NCI-H187 treated with DMSO at 0.1 percent for 48 hours (cell line): ENCODE measurements at places on chromosomes 2 and 18.

GRCh38 chr2:201730651-201731285 lies 32.3 kb upstream of the MPP4 start:
- DNase-seq: no peak

GRCh38 chr2:145691659-145692058 lies 1171.7 kb upstream of the ZEB2 start:
- DNase-seq: no peak

DNA sequence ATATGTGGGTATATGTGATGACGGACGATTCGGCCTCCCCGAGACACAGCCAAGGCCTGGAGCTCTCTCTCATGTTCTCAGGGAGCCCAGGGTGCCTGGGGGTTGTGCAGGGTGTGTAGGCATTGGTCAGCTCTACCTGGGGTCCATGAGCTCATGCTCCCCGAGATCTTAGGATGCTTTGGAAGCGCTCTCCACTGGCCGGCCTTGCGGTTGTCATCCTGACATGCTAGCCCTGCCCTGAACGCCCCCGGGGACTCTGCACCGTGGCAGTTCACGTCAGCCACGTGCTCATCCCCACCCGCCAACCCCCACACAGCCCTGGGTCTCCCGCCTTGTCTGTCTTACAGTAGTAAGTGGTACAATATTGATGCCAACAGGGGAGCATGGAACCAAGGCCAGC lies 67.8 kb downstream of the RTP5 start:
- no peak for DNase-seq

DNA sequence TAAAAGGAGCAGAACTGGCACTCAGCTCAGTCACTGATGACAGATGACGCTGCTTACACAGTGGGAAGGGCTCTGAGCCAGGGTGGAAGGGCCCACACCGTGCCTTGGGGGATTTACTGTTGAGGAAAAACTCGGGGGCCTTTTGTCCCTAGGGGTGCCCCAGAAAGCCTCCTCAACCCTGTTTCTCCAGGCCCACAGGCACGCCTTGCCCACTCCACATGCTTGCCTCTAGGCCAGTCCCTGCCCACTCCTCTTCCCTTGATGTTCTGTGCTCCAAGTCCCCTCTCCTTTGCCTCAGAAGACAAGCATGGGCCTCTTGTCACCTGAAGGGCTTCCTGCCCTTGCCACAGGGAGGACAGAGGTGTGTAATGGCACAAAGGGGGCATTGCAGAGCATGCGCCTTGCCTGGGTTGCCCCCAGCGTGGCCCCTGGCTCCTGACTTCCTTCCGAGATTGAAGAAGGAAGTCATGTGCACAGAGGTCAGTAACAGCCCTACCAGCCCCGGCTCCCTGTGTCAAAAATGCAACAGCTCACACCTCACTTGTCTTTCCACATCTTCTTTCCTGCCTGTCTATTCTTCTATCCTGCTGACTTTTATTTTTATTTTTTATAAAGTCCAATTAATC lies 65.1 kb downstream of the LIPG start:
- no peak for DNase-seq

- DNase-seq: no peak
These were observed 6.2 kb downstream of the IMPA2 start for GRCh38 chr18:11987527-11987926.

GRCh38 chr2:173598525-173598924 lies 243.9 kb downstream of the CDCA7 start:
- no peak for DNase-seq

GRCh38 chr2:9634133-9634532 lies 3.3 kb upstream of the YWHAQ start:
- DNase-seq: no peak

DNA sequence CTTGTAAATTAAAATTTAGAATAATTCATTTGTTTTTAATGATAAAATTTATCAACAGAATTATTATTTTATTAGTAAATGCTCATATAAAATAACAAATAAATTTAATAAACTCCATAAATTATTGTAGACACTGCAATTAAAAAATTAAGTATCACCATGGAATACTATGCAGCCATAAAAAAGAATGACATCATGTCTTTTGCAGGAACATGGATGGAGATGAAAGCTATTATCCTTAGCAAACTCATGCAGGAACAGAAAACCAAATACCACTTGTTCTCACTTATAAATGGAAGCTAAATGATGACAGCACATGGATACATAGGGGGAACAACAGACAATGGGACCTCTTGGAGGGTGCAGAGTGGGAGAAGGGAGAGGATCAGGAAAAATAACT lies 29.7 kb upstream of the DSG3 start:
- DNase-seq: no peak

DNA sequence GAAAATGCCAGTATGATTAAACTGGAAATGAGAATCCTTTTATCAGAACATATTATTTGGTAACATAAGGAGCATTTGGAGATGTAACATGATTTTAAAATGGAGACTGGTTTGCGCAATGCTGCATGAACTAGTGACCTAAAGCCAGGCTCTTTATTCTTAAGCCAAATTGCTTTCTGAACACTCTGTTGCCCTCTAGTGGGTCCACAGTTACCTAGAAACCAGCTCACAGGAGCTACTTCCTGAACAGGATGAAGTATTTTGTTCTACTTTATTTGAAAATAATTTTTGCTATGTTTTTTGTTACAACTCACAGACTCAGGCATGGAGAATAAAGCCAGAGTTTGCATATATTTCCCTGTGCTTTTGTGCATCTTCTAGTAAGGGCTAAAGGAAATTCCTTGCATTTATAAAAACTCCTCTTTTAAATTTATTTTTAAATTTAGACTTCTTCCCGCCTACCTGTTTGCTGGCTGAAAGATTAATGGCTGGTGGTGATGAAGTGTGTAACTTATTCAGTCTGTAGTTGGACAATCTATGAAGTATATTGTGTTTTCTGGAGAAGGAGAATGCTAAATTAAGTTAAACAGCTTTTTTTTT lies 146.7 kb downstream of the PARD3B start:
- no peak for DNase-seq

DNA sequence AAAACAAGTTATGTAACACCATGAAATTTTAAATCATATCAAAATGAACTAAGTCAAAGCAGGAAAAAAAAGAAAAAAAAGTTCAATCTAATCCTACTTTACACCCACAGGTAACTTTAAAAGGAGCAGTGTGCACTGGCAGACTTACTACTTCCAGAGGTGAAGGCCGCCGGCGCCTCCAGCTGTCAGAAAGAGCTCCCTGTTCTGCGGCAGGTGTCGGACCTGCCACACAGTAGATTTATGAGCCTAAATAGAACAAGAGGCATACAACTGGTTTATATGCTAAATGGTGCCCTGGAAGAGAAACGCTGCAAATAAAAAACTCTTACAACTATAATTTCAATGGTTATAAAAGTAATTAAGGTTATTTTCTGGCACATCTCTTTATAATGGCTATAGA lies 23.1 kb upstream of the PNO1 start:
- no peak for DNase-seq

GRCh38 chr18:56645415-56646016 lies 5.6 kb upstream of the WDR7 start:
- no peak for DNase-seq

DNA sequence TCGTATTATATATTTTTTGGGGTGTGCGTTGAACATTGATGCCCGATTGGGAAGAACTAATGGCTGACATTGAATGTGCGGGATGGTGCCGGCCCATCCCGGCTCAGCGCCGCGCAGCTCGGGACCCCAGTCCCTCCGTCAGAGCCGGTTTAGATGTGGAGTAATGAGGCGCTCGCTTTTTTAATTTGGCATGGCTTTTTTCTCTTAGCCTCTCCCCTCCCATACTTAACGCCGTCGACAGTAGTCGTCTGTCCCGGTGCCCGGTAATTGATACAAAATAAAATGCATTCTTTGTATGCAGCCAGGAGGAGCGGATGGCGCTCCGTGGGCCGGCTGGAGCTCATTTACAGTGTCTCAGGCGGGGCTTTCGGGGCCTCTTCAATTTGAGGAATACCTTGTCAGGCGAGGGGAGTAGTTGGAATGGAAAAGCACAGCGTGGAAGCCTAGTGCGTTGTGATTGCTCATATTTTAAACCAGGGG lies 209.2 kb downstream of the GBX2 start:
- no peak for DNase-seq

DNA sequence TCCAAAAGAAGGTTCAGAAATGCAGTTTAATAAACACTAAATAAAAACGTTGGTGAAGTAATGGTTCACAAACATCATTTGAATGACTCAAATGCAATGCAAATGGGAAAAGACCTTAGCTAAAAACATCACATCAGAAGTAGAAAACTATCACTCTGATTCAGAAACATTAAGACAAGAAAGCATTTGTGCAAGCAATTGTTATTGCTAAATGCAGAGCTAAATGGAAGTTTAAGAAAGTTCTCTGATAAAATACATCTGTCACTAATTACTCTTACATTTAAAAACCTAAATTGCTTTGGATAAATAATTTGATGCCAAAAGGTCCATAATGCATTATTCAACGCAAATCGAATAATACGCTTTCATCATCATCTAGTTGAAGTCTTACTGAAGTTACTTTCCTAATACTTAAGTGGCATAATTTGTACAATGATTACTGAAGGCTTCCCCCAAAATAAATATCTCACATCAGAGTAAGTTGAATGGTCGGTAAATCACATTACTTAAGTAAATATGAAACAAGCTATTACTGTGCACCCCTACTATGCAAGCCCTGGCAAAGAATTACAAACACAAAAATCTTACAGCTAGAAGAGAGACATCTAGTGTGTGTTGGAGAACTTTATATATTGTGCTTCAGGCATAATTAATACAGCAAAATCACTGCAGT lies 105.7 kb upstream of the KCTD1 start:
- no peak for DNase-seq

DNA sequence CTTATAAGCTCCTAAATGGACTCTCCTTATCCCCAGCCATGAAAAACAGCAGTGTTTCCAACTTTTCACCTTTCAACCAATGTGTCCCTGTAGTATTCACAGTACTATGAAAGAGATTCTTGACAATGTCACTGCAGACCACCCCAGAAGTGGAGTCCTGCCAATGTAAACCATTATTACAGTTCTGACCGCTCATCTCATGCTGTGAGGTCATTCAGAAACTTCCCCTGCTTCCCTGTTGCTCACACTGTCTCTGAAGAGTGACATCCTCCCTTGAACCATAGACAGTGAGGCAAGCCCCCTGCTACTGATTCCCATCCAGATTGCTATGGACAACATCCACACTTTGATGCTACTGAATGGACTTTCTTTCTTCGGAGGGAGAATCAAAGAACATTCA lies 1523.7 kb upstream of the ACVR2A start:
- no peak for DNase-seq
